ENCODE measurements at places on chromosomes 12 and 14.

DNA sequence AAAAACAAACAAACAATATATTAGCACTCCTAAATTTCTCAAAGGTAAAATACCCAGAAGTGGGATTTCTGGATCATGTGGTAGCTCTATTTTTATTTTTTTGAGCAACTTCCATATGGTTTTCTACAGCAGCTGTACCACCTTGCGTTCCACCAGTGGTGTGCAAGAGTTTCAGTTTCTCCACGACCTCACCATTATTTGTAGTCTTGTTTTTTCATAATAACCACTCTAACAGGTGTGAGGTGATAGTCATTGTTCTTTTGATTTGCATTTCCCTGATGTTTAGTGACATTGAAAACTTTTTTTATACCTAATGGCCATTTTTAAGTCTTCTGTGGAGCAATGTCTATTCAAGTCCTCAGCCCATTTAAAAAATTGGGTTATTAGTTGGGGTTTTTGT lies 127.3 kb upstream of the SLC38A2 start:
- DNase-seq, result no peak

GRCh38 chr12:111408116-111408440 lies 2.4 kb downstream of the SH2B3 start:
- DNase-seq, result no peak

- DNase-seq, result peak; percentile 14
Measured at GRCh38 chr12:19833775-19834501, 394.6 kb downstream of the AEBP2 start.

DNA sequence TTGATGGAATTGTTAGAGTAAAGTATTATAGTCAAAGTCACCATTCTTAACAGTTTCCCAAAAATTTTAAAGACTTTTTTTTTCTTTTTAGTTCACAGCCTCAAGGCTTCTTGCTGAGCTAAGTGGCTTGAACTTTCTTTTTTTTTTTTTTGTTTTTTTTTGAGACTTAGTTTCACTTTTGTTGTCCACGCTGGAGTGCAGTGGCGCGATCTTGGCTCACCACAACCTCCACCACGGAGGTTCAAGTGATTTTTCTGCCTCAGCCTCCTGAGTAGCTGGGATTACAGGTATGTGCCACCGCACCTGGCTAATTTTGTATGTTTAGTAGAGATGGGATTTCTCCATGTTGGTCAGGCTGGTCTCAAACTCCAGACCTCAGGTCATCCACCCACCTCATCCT lies 92.8 kb downstream of the SETD3 start:
- DNase-seq, result no peak

DNA sequence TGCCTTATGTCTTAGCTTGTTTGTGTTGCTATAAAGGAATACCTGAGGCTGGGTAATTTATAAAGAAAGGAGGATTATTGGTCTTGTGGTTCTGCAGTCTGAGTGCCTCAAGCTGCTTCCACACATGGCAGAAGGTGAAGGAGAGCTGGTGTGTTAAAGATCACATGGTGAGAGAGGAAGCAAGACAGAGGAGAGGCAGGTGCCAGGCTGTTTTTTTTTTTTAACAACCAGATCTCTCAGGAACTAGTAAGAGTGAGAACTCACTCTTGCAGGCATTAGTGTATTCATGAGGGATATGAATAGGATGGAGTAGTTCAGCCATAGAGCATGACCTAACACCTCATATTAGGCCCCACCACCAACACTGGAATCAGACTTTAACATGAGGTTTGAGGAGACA lies 123.4 kb downstream of the CMAS start:
- no peak for DNase-seq

GRCh38 chr12:76047742-76048141 lies 16.2 kb upstream of the PHLDA1 start:
- DNase-seq, result no peak

- no peak for DNase-seq
Measured at GRCh38 chr14:86770186-86770585, 1222.8 kb downstream of the GALC start.

- no peak for DNase-seq
Measured at GRCh38 chr12:71870416-71870815, 30.9 kb downstream of the TBC1D15 start.

GRCh38 chr12:88520436-88520820 lies 59.8 kb downstream of the KITLG start:
- DNase-seq, result no peak

DNA sequence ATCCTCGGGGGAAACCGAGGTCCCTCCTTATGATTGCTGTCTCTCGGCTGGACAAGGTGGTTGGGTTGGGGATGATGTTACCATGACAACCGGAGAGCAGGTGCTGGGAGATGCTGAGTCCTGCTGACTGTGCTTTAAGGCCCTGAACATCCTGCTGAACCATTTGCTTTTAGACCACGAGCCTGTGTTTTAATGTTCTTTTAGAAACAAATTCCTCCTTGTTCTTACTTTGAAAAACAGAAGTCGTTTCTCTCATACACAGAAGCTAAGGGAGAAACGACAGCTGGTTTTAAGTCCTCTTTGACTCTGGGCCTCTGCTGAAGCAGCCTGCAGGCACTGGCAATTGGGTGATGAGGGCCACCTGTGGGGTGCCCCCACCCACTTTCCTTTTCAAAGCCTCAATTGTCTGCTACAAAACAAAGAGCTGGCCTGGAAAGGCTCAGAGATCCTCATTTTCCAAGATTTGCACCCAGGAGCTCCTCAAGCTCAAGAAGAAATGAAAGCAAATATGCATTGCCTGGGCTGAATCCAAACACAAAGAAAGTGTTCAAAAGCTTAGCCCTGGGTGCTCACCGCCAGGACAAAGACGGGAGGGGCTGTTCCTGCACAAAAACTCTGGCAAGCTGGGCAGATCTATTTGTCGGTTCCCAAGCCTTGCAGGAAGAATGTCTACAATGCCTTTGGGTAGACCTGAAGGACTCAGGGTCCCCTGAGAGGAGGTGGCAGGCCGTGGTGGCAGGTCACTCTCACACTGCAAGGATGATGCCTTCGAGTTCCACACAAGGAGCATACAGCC lies 90.0 kb upstream of the CLMN start:
- no peak for DNase-seq

DNA sequence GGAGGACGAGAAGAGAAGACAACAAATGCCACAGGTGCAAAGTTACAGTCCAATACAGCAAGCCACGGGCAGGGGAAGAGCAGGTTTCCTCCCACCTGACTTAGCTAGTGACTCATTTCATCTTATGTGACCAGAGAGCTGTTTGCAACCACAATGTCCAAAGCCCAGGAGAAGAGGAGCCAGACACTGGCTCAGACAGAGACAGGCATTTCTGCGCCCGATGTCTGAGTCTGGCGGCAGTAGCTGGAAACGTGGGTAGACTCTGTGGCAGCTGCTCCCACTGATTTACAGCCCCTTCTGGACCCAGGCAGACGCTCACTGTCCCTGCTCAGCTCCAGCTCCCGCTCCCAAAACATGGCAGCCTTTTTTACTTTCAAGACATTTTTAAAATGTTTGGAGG lies 60.0 kb downstream of the CHGA start:
- DNase-seq, result no peak

- no peak for DNase-seq
Measured at GRCh38 chr12:54917001-54917488, 62.7 kb downstream of the MUCL1 start.

GRCh38 chr12:66129934-66130266 lies 650 bp downstream of the LLPH start:
- DNase-seq, result no peak

DNA sequence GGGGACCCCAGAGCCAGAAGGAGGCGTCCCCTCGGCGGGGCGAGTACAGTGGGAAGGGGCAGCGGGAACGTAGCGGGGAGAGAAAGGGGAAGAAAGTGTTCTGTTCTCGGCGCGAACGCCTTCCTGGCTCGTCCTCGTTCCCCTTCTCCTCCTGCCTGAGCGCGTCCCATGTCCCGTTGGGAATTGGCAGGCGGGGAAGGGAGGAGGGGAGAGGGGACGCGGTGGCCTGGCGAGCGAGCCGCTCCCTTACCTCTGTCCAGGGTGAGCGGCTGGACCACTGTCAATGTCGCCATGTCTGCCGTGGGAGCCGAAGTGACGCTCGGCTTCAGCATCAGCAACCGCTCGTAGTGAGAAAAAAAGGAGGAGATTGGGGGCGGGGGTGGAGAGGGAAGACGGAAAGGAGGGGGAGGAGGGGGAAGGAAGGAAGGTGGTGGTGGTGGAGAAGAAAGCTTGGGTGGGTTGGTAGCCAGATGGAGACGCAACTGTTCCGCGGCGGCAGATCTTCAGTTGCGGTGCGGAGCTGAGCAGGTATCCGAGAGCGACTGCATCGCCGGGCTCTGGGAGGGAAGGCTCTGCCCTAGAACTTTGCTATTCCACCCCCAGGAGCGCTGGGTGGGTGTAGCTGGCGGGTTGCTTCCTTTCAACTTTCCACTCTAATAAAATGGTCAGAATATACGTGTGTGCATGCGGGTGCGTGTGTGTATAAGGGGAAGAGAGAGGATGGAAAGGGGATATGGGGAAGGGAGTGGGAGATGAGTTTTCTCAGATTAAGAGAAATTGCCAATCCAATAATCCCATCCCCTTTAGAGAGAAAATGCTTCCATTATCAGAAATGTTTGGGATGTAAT lies at the start of gene LIN7A:
Gene LIN7A, minus strand, starts transcription at position 544 of the 848 bp plus-strand sequence. Its CDS starts 212 bp downstream, at position 332.
- DNase-seq, result no peak

DNA sequence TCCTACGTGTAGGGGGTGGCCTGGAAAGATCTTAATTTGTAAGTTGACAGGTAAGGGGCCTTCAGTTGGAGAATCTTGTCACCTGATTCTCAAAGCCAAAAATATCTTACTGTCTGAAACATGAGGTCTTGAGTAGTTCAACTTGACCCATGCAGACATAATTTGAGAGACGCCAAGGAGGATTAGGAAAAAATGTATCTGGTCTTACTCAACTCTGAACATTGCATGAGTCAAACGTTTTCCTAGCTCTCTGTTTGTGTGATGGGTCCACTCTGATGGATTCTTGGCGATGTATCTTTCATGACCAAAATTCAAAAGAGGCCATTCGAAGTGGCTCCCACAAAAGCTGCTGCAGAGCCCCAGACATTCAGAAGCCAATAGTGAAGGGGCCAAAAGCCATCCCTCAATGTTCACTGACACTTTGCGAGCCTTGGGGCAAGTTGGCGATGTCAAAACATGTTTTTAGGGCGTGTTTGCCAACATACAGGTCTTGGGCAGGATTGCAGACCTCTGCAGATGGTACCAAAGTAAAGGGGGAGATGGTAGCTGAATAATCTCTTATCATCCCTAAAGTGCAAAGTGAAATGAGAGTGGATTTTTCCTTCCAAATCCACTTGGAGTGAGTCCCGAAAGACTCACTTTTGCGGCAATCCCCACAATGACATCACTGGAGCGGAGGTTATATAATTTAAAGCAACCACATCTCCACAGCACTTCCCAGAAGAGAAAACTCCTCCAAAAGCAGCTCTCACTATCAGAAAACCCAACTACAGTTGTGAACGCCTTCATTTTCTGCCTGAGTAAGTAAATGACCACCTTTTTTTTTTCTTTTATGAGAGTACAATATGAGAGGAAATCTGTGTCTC lies at the start of gene BDKRB1:
Gene BDKRB1, plus strand, starts transcription at position 710 of the 866 bp plus-strand sequence. CDS start 7,473 bp downstream, outside the sequence.
- no peak for DNase-seq

- DNase-seq, result no peak
Measured at GRCh38 chr12:108638141-108638827, 4.6 kb upstream of the SELPLG start.

DNA sequence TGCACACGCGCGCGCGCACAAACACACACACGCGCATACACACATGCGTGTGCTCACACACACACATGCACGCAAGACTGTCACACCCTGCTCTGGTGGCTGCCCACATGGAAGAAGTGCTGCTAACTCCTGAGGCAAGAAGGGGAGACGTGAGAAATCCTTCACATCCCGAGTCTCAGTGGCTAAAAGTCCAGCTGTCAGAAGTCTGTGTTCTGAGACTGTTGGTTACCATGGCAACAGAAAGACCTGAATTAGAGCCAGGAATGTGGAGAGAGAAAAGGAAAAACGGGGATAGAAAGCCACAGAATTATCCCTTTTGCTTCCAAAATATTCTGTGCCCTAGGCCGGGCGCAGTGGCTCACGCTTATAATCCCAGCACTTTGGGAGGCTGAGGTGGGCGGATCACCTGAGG lies 71.2 kb downstream of the PPFIBP1 start:
- no peak for DNase-seq

GRCh38 chr14:94887591-94887990 lies 117.7 kb upstream of the GSC start:
- DNase-seq, result no peak

DNA sequence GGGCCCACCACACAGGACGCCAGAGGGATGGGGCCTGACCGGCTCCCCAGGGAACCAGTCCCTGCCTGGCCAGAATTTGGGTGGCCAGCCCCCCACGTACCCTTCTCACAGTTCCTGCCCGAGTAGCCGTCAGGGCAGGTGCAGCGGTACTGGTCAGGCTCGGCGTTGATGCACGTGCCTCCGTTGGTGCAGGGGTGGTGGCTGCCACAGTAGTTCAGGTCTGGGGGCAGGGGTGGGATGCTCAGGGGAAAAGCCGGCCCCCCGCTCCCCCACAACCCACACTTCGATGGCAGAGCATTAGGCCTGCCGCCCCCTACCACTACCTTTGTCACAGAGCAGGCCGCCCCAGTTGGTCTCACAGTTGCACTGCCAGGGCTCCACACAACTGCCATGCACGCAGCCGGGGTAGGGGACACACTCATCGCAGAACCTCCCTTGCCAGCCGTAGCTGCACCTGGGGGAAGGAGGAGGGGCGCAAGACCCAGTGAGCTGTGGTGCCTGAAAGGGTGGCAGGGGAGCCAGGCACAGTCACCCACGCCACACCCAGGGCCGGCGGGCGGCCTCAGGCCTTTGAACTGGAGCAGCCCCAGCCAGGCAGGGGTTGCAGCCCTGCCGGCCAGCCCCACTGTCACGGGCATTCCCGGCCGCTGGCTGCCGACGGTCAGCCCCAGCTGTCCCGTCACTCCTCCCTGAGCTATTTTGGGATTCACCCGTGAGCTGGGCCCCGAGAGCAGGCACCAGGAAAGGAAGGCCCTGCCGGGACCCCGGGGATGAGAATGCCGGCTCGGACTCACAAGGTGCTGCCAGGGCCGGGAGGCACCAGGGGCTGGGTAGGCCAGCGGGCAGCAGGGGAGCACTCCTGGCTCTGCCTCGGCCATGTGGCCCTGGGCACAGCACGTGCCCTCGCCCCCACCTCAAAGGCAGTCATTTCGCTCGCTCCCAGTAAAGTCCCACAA lies 16.5 kb downstream of the JAG2 start:
- no peak for DNase-seq

DNA sequence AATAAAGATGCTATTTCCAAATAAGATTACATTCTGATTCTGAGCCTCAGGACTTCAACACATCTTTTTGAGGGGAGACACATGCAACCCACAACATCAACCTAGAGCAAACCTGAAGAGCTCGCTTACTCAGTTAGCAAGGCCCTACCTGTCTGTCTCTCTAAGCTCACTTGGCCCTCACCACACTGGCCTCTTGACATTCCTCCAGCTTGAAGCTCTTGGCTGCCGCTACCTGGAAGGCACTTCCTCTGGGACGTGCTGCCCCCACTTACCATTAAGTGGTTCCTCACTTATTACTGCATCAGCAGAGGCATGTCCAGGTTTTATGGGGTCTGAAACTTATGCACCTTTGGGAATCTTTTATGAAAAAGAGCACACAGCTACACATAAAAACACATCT lies 354.8 kb downstream of the GALC start:
- DNase-seq, result no peak
